Dermis blood vessel endothelial cell (primary cell): ENCODE measurements at places on chromosomes 1 and 21.

GRCh38 chr1:42968654-42969053, 10.0 kb upstream of the SLC2A1 start:
- no peak for DNase-seq

GRCh38 chr1:110114784-110115183, 2.5 kb downstream of the UBL4B start:
- no peak for DNase-seq

GRCh38 chr1:24263211-24263610, 55.9 kb upstream of the GRHL3 start:
- no peak for DNase-seq

DNA sequence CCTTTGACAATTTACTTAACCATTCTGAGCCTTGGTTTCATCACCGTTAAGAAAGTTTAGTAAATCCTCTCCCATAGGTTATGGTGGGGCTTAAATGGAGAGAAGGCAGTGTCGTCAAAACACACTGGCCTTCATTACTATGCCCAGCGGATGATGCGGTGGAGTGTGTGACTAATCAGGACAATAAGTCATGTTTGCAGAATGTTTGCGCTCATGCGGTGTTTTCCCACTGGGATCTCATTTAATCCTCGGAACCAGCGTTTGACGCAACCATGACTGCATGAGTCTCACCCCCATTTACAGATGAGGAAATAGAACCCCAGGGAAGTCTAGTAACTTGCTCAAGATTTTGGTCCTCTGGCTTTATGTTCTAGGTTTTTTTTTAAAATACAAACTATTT, 17.5 kb downstream of the SLC26A9 start:
- DNase-seq = peak; percentile 77

DNA sequence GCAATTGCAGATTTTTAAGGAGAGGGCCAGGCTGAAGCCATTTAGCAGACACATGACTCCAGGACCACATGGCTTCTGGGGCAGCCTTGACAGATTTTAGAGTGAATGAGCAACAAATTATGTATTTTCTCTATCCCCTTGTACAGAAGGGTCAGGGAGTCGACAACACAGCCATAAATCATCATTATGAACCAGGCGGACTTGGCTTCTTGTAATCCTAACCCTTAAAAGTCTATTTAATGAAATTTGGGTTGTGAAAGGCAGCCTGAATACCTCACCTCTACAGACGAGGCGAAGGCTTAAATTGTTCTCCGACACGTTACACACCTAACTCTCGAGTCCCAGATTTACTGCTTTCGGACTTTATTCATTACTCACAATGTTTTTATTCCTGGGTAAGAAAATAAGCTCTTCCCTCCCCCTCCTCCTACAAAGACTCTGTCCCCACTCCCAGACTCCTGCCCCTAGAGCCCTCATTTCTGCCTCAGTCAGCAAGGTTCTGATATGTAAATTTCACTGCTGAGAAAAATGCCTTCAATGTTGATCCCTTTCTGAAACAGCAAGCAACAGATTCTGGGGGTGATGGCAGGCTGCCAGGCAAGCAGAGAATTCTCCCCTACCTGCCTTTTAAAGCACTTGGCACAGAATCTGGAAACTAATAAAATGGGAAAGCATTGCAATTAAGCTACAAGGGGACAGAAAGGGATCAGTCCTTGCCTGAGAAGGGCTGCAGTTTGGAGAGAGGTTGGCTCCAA, 51.6 kb downstream of the PLPP3 start:
- peak; percentile 49 for DNase-seq

DNA sequence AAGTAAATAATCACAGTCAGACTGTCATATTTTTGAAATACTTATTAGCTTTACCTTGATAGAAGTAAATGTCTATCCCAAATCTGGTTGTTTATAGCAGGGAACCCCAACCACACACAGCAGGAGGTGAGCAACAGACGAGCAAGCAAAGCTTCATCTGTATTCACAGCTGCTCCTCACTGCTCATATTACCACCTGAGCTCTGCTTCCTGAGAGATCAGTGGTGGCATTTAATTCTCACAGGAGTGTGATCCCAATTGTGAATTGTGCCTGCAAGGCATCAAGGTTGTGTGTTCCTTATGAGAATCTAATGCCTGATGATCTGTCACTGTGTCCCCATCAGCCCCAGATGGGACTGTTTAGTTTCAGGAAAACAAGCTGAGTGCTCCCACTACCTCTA, 104.3 kb downstream of the GPATCH2 start:
- DNase-seq = no peak

DNA sequence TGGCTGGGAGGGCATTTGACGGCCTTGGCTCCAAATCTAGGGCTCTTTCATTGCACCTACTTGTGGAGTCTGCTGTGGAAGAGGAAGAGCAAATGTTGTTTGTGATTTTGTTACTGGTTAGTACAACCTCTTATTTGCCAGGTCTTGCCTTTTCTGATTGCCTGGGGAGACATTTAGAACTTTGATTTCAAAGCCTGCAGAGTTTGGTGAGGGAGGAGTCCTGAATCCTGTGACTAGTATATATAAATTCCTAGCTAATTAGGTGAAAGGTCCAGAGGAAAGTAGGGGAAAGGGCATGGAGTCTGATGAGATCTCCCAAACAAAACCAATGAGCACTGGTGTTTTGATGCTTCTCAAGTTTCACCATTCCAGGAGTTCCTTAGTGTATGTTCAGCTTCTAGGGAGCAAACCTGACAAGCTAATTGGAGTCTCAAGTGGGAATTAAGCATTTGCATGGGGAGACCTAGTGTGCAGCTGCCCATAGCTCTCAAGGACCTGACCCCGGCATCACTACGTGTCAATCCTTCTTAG, 5.1 kb upstream of the HMGCS2 start:
- no peak for DNase-seq

DNA sequence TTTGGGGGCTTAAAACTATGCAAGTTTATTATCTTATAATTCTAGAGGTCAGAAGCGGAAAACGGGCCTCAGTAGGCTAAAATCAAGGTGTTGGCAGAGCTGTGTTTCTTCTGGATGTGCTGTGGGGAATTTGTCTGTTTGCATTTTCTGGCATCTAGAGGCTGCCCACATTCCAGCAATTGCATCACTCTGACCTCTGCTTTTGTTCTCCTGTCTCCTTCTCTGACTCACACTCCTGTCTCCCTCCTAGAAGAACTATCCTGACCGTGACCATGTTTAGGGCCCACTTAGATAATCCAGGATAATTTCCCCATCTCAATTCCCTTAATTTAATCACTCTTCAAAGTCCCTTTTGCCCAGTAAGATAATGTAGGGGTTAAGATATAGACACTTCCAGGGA, 127.4 kb upstream of the DEPDC1 start:
- peak; percentile 23 for DNase-seq

DNA sequence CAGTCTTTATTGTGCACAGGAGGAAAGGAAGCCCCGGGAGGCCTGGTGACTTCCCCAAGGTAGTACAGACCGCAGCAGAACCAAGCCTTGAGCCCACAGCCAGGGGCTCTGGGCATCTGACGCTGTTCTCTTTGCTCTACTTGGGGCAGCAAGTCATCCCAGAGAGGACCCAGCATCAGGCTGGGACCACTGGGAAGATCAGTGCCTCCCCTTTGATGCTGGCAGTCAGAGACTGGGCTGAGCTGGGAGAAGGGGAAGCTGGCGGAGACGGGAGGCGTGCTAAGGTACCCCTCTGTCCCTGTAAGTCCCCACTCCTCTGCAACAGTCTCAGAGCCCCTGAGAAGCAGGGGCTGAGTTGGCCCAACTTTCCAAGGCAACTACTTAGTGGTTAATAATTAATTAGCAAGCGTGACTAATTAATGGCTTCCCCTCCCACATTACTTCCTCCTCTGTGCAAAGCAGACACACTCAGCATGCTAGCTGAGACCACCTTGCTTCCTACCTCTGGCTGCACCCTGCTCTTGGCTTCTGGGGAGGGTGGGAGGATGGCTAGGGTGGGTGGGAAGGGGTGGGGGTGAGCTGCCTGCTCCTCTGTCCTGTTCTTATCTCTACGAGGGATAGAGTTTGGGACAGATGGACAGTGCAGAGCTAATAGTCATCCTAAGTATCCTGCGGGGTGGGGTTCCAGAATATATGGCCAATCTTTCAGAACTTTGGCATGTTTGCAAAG, 1.3 kb downstream of the INAVA start:
- no peak for DNase-seq

DNA sequence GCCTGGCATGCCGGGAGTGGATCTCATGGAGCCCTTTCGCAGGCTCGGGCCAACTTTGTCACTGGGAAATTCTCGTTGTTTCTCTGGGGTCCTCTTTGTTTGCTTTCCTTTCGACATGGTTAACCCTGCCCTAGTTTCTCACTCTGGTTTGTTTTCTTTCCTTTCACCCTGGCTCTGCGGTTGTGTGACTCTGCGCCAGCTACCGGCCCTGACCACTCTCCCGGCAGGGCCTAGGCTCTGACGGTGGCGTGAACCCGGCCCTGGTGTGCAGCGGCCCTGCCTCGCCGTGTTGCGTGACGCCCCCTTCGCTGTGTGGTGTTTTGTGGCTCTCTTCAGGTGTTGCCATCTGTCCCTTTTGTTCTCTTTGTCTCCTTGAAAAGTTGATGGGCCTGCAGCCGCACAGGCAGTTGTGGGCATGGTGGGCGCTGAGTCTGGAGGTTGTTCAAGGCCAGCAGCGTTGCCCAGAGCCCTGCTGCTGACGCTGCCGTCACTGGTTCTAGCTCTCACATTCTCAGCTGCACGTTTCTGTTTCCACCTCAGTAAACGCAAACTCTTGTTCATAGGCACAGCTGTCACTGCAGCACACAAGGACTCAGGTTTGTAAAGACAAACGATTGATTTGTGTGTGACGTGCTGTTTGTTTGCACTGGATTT, 64.6 kb upstream of the DIP2A start:
- no peak for DNase-seq

DNA sequence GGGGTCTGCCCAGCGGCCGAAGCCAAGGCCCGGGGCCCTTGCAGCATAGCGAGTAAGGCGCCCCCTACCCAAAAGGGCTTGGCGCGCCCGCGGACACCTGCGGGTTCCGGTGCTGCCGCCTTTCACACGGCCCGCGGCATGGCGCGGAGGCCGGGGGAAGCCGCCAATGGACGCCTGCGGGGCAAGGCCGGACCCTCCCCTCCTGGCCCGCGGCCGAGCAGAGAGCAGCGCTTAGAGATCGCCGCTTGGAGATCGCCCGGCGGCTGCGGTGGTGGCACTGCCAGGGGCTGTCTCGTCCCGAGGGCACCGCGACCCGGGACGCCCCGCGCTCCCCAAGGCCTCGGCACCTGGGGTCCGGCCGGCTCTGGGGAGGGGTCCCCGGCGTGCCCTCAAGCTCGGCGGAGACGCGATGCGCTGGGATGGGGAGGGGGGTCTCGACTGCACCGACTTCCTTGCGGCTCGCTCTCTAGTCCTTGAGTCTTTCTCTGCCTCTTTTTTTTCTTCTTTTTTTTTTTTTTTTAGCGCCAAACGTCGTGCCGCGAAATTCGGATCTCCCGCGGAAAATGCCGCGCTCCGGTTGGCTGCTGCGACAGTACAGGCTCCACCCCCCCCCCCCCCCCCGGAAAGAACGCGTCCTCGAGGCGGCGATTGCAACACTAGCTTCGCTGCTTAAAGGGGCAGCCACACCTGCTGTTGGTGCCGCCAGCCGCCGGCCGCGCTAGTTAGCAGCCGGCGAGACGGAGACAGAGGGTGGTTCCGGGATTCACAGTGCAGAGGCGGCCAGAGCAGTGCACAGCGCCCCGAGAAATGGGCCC, at the start of gene E2F2:
Gene E2F2 (minus strand): TSS at position 487 of the 815 bp plus-strand sequence. CDS start 440 bp downstream, at position 47.
- DNase-seq = peak; percentile 83

- DNase-seq = no peak
Measured at GRCh38 chr1:67019121-67019520, 34.8 kb downstream of the SLC35D1 start.
